Stimulated activated CD8-positive, alpha-beta memory T cell treated with anti-CD3 and anti-CD28 coated beads, Interleukin-7, amount 100 ng/mL, for 48 hours (primary cell): ENCODE measurements at places on chromosomes 16 and 17.

- DNase-seq, result no peak
These were observed 160.1 kb upstream of the KIF2B start for GRCh38 chr17:53662608-53663007.

DNA sequence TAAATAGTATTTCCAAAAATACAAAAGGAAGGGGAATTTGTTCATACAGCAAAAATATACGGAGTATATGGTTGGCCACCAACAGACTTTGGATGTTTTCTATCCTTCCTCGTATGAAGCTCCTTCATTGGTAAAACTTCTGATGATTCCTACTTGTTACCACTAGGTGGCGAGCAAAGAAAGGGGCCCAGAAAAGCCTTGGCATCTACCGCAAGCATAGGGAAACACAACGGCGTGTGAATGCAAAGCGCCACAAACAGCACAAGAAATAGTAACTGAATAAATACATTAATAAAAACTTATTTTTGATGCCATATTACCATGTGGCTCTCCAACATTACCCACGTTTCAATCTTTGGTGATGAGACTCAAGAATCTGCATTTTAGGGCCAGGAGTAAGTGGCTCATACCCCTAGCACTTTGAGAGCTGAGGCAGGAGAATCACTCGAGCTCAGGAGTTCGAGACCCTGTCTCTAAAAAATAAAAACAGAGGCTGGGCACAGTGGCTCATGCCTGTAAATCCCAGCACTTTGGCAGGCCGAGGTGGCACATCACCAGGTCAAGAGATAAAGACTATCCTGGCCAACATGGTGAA, 34.5 kb downstream of the YWHAE start:
- DNase-seq, result no peak

GRCh38 chr16:50939356-50939755, 197.5 kb downstream of the CYLD start:
- no peak for DNase-seq

DNA sequence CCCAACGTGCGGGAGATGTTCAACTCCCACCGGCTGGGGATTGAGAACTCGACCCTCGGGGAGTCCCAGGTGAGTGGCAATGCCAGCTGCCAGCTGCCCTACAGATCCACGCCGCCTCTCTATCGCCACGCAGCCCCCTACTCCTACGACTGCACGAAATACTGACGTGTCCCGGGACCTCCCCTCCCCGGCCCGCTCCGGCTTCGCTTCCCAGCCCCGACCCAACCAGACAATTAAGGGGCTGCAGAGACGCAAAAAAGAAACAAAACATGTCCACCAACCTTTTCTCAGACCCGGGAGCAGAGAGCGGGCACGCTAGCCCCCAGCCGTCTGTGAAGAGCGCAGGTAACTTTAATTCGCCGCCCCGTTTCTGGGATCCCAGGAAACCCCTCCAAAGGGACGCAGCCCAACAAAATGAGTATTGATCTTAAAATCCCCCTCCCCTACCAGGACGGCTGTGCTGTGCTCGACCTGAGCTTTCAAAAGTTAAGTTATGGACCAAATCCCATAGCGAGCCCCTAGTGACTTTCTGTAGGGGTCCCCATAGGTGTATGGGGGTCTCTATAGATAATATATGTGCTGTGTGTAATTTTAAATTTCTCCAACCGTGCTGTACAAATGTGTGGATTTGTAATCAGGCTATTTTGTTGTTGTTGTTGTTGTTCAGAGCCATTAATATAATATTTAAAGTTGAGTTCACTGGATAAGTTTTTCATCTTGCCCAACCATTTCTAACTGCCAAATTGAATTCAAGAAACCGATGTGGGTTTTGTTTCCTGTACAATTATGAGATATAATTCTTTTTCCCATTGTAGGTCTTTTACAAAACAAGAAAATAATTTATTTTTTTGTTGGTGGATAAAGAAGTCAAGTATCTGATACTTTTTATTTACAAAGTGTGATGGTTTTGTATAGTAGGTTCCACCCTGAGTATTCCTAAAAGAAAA, 2.3 kb downstream of the FOXC2 start:
- DNase-seq, result no peak

- DNase-seq, result no peak
These were observed 17.0 kb upstream of the TMC5 start for GRCh38 chr16:19400711-19401110.

DNA sequence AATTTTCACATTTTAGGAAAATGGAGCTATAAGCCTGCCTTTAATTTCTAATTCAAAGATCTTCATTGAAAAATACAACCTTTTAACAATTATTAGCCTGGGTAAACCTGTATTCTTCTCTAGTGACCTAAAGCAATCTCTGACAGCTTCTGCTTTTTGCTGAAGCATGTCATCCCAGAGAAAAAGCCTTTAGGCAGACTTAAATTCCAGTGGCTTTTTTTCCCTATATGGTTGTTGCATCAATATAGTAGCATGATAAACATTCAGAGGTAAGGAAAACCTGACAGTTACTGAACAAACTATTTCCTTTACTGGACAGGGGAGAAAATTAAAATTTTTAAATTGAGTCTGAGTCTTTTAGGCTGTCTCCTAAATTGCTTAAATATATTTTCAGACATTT, 7.8 kb upstream of the EVI2A start:
- no peak for DNase-seq

- DNase-seq, result no peak
These were observed 328.1 kb downstream of the C16orf95 start for GRCh38 chr16:86988920-86989696.
